Activated CD4-positive, alpha-beta memory T cell treated with anti-CD3 and anti-CD28 coated beads for 36 hours (primary cell): ENCODE measurements at places on chromosomes 6 and 20. TPM values are rescaled to one million over a fixed set of nuclear protein-coding genes. Genes with fewer than 3 reads are reported as not detected.

NDUFAF4 gene
- total RNA-seq, result 59.9 TPM

DNA sequence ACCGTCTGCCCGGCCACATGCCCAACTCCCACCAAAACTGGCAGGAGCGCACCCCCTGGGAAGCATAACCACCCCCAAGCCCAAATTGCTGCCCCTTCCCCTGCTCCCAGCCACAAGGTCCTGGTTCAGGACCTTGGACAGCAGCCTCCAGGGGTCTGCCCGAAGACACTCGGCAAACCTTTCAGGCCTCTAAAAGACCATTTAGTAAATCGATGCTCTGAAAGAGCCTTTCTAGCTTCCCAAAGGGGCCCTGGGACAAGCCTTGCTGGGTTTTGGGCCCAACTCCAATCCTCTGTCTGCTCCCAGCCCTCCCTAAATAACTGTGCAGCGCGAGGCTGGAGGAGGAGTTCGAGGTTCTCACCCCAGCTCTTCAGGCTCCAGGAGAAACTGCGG, 30.5 kb downstream of the GRM4 start:
- peak; percentile 10 for DNase-seq

KIAA0408 gene
- 6.0 TPM for total RNA-seq

DNA sequence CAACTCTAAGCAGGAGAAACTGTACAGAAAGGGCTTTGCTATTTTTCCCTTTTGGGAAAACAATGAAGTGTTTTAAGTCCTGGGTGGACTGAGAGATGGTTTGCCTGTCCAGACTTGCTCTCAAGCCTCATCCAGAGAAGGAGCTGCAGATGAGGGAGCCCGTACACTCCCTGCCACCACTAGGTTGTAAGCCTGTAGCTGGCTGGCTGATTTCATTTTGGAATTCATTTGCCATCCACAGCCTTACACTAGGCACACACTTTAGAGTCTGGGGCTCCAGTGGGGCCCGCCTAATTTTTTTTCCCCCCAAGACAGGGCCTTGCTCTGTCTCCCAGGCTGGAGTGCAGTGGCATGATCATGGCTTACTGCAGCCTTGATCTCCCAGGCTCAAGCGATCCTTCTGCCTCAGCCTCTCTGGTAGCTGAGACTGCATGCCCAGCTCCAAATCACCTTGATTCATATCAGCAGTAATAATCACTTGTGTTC, 28.4 kb downstream of the POFUT1 start:
- no peak for DNase-seq

SNAP25 gene
- 0.67 TPM for total RNA-seq

WFDC12 gene
- not detected for total RNA-seq

- DNase-seq, result no peak
These were observed 224.5 kb downstream of the PREX1 start for GRCh38 chr20:48603116-48603818.
